Chondrocyte (in vitro differentiated cells): ENCODE measurements at places on chromosomes 16 and 17. TPM values are rescaled to one million over a fixed set of nuclear protein-coding genes. Genes with fewer than 3 reads are reported as not detected.

DNA sequence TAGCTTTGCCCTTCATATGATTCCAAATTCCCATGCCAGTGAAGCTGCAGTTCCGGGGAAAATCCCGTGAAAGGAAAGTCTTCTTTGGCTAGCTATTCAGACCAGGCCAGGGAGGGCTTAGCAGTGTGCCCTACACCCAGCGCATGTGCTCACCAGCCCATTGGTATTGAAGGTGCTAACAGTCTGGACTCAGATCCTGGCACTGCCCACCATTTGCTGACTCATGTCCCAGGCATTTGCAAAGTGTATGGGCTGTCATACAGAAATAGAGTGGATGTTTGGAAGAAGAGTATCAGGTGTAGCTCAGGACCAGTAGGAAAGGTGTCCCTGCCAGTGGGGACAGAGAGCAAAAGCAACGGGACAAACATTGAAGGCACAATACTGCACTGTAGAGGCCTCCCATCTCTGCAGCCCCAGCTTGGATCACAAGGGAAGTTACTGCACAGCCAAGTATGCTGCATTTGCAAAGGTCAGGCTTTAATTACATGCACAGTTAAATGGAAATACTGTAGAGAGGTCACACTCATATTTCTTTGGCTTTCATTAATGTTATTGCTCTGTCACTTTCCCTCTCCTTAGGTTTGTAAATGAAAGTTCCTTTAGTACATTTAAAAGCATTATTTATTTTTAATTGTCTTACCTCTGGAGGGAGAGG is 220.0 kb downstream of the IRX3 start:
- no peak for DNase-seq

DNA sequence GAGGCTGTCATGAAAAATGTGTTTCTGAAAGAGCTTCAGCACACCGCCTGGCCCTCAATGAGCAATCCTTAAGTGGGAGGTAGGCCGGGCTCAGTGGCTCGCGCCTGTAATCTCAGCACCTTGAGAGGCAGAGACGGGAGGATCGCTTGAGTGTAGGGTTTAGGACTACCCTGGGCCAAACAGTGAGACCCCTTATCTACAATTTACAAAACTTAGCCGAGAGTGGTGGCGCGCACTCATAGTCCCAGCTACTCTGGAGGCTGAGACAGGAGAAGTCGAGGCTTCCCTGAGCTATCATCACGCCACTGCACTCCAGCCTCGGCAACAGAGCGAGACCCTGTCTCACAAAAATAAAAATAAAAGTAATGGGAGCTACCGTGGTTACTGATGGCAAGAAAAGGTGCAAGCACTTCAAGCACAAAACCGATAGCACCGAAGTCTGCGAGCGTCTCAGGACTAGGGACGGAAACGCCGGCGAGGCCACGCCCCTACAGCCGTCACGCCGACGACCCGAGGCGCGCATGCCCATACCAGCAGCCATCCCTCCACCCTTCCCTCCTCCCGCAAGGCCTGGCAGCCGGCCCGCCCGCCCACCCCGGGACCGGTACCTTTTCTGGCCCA is 607 bp downstream of the THUMPD1 start:
- no peak for DNase-seq

The APOBR gene
- 0.07 TPM in 1 of 3 replicates, not detected in the others for total RNA-seq

The OTOA gene
- total RNA-seq = 0.10 TPM in 1 of 3 replicates, not detected in the others

The C1QTNF1 gene
- 74.7 to 96.2 TPM (median 74.9 TPM) in 3 replicates for total RNA-seq

The PIK3R5 gene
- total RNA-seq = 0.08 TPM in 1 of 3 replicates, not detected in the others
